ENCODE measurements at places on chromosomes 12 and 14.

DNA sequence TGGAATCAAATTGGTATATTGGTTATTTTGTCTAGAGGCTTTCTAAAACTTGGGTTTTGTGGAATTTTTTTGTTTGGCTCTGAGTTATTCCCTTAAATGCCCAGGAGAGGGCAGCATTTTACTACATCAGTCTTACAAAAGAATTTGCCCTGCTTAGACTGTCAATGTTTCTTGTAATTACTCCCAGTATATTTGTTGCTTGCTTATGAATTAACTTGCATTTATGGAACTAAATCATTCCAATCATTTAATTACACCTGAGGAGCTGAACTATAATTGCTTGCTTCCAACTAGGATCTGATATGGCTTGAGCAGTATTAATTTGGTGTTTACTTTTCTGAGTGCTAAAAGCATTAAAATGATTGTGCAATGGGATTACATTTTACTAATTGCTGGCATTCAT, 48.7 kb downstream of the MIPOL1 start:
- no peak for DNase-seq

- DNase-seq, result peak; percentile 87
These were observed 235 bp downstream of the RAB2B start for GRCh38 chr14:21476523-21476924.

DNA sequence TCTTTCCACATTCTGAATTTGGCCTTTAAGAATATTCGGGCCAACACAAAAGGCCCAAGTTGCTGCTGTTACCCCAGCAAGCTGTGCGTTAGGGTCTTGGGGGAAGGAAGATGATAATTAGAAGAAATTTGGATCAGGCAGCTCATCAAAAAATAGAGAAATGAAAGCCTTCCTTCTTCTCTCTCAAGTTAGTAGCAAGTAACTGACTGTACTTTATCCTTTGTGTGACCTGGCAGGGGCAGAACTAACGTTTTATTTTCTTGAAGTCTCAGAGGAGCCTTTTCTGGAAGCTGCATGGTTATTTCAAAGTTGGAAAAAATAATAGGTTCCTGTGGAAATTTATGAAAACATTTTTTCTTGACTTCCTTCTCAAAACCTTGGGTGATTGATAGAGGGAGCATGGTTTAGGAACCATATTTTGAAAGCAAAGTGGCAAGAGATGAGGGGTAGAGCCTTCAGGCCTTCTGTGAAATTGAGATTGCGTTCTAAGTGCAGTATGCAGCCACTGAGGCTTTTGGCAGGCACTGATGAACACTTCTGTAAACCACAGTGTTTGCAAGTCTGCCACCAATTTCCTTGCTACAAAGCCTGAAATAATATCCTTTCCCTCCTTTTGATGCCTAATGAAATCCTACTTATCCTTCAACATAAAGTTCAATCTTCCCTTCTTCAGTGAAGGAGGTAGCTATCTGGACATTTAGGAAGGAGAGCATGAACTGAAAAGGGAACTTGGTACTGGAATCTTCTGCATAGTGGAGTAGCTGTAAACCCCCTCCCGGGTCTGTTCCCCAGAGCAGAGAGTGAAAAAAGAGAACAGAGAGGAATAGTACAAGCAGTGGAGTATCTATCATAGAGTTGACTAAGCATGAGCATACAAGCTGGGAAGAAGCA, 123.2 kb downstream of the FGD4 start:
- DNase-seq, result no peak

DNA sequence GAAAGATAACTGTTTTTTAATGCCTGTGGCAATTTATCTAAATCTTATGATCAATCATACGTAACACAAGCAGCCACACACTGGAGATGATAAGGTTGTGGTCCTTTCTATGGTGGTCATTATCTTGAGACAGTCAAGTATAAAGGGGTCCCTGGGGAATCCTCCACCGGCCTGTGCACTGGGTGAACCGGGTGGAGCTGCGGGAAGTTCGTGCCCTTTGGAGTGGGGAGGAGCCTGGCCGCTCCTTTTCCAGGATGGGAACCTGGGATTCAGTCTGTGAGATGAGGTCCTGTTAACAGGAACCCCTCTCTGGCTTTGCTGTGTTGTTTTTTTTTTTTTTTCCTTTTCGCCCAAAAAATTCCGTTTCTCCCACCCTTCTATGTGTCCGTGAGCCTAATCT, 167.5 kb upstream of the RPL10L start:
- DNase-seq, result no peak

- DNase-seq, result no peak
These were observed 47.9 kb downstream of the ST8SIA1 start for GRCh38 chr12:22286569-22286968.

All from right cardiac atrium (tissue), 5 donors.